ENCODE measurements at places on chromosomes 7 and 10.

DNA sequence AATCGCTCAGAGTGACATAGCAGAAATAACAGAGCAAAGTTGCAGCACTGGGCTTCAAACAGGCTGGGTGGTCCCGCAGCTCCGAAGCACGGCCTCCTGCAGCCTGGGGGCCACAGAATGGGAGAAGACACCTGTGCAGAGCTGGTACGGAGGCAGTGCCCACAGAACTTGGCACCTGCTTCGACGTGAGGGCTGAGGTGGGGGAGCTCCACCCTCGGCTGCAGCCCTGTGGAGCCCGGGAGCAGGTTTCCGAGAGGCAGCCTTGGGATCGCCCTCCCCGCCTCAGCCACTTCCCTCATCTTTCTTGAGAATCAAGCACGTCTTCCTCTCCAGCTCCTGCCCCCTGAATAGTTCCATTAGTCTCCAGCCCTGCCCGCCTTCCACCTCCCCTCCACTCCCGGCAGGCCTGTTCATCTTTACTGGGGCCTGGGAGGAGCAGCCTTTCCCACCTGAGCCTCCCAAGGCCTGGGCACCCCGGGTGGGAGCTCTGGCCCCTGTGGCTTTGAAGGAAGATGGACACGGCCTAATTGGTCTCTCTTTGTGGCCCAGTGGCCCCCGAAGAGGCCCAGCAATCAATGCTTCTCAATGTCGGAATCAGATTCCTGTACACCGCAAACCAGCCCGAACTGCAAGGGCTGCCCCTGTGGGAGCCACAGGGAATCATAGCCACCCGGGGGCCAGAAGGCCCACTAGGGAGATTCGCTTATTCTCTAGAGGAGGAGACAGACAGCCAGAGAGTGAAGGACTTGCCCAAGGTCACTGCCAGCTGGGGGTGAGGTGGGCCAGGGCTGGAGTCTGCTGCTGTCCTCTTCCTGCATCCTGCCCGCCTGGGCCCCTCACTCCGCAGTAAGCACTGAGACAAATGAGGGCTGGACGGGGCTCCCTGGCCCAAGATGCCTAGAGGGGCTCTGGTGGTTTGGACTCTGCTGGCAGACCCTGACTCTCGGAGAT is 17.0 kb upstream of the PCBD1 start:
- DNase-seq, result no peak

GRCh38 chr10:97427571-97428179 is 1.7 kb downstream of the PGAM1 start:
- no peak for DNase-seq

DNA sequence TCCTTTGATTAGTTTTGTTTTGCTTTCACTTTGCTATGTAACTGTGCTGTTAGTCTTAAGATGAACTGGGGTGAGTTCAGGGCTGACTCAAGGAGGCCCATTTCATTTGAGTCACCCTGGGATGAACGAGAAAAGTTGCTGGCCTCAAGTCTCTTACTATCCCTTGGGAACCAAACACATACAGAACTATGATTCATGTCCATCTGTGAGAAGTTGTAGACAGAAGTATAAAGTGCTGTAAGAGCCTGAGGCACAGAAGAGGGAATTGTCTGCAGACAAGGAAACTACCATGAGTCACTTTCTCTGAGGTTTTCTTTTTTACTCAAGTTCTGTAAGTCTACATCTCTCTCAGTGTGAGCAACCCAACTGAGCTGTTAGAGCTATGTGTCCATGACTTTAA is 179.8 kb upstream of the CSTF2T start:
- DNase-seq, result no peak

DNA sequence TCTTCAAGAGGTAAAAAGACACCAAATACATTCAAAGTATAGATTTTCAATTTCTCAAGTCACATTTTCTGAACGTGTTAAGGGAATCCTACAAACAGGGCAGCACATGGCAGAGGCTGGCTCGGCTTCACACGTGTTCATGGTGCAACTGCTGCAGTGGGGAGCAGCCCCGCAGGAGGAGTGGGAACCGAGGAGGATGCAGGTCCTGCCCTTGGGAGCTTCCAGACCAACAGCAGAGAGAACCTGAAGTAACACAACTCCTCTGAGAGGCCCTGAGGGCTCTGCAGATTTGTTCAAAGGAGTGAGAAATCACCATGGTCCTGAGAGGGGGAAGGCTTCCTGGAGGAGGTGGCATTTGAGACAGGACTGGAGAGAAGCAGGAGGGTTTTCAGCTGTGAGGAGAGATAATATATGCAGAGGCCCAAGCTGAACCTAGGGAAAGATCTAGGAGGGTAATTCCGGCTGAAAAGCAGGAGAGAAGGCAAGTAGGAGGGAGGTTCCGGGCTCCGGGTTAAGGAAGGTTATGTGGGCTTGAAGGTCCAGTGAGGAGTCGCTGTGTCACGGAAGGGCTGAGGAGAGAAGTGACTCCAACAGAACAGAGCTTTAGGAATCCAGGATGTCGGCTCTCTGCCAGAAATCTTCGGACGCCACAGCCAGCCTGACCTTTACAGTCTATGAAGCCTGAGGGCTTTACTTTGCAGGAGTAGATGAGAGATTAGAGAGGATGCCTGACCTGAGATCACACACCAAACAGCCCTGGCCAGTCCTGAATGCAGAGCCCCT is 77.5 kb downstream of the GPR26 start:
- DNase-seq, result no peak

- no peak for DNase-seq
Observed at GRCh38 chr7:5693529-5693928, 87.9 kb downstream of the RNF216 start.

DNA sequence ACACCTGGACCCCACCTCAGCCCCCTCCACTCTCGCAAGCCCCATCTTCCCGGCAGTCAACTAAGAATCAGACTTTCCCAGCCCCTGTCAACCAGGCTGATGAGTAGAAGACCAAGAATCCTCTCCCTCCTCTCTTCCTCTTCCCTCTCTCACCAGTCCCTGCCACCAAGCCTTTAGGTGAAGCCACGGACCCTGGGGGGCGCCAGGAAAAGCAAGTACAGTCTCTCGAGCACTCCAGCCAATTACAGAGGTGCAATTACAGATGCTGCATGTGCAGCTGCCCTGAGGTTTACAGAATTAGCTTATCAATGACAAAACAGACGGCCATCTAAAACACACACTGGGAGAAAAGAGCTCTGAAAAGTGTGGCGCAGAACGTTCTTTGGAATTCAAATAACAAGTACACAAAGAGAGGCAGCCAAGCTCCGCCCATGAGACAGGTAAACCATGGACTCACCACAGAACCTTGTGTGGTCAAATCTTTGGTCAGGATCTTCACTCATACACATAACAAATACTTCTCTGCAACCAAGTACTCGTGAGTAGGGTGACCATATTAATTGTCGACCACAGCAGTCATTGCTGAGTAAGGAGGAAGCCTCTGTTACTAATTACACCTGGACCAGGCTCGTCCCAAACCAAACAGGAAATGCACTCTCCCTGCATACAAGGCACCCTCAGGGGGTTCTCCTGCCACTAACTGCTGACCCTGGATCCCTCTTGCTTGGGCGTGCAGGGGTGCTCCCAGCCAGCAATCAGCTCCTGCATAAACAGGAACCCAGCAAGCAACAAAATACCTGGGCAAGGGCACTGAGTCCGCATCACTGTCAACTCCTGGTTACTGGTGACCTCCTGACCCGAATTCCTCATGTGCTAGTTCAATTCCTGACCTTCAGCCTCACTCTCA is 189.2 kb downstream of the FAM107B start:
- no peak for DNase-seq

GRCh38 chr10:76946270-76946669 is 691.3 kb downstream of the KCNMA1 start:
- DNase-seq, result no peak

- DNase-seq, result no peak
Observed at GRCh38 chr7:134016942-134017303, 110.2 kb upstream of the LRGUK start.

DNA sequence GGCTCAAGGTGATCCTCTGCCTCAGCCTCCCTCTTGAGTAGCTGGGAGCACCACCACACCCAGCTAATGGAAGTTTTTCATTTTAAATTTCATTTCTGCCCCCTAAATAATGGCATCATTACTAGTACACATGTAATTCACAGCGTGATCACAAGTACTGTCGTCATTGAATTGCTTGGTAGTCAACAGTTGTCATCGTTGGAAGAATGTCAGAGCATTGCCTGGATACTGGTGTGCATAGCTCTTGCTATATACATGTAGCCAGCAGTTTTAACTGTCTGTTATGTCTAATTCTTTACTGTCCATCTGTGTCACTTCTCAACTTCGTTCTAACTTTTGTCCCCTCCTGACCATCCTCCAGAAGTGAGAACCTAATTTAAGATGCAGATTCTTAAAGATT is 62.1 kb downstream of the CRPPA start:
- DNase-seq, result no peak

DNA sequence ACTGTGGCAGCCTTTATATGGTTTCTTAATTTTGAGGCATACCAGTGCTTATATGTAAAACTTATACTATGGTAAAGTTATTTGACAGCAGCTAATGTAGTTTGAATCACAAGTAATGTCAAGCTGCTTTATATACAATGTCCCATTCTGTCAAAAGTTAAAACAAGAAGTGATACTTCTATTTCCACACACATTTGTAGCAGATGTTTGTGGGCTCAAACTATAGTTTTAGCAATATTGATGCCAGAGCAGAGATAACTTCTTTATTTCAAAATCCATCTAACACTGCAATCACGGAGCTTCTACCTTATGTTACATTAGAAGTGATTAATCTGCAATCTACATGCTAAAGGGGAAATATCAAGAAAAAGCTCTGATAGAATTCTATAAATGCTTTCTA is 149.6 kb downstream of the ADK start:
- DNase-seq, result no peak

All from cortex of kidney (tissue), 1 donor.